Iris pigment epithelial cell (primary cell): ENCODE measurements at places on chromosomes 5 and 9.

DNA sequence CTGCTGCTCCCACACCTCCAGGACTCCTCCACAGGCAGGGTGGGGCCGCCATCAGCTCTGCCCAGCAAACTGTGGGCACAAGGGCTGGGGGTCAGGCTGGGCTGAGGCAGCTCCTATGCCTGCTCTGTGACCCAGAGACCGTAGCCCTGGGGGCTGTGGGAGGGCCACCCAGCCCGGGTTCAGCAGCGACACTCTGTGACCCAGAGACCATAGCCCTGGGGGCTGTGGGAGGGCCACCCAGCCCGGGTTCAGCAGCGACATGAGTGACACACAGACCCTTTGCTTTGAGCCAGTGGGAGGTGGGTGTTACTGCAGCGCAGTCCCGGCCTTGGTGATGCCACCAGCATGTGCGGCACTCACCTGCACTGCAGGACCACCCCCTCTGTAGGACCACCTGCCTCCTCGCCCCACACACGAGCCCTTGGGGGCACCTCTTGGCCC lies 118.9 kb upstream of the LPCAT1 start:
- no peak for DNase-seq

GRCh38 chr5:136228136-136228757 lies 35.3 kb upstream of the SMIM32 start:
- no peak for DNase-seq

DNA sequence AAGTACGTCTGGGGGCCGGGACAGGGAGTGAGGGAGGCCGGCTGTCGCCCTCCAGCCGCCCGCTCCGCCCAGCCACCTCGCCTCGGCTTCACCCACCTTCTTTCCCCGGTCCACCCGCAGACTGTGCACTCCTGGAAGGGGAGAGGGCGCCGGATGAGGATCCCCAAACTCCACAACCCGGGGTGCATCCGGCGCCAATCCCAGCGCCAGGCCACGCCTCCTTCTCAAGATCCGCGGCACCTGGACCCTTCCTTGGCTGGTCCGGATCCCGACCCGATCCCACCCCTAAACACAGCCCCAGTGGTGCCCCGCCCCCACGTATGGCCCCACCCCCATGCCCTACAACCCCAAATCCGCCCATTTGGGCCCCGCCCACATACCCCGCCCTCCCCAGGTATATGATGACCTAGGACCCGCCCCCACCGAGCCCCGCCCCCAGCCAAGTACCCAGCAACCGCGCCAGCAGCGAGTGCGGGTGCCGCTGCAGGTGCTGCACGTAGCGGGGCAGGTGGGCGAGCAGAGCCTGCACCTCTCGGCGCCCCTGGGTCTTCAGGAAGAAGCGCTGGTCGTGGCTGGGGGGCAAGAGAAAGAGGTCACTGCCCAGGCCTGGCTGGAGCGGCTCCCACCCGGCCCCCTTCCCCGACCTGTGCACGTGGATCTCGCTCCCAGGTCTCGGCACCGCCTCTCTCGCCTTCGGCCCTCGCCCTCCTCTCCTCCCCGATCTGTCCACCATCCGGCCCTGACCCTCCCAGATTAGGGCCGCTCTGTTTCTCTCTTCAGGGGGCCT lies 3.2 kb downstream of the PIP5KL1 start:
- no peak for DNase-seq

GRCh38 chr9:90921969-90922368 lies 120.3 kb downstream of the SYK start:
- no peak for DNase-seq

DNA sequence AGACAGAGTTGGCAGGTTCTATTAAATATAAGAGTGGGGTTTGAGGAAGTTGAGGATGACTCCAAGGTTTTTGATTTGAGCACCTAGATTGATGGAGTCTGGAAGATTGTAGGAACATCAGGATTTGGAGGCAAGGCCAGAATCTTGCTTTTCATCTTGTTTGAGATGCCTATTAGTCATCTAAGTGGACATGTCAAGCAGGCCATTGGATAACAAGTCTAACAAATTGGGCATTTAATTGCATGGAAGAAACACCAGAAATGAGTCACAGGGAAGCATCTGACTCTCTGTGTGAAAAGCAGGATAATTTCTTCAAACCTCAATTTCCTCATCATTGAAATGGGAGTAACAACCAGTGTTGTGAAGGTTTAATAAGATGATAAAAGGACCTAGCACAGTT lies 53.3 kb upstream of the ARL15 start:
- no peak for DNase-seq

DNA sequence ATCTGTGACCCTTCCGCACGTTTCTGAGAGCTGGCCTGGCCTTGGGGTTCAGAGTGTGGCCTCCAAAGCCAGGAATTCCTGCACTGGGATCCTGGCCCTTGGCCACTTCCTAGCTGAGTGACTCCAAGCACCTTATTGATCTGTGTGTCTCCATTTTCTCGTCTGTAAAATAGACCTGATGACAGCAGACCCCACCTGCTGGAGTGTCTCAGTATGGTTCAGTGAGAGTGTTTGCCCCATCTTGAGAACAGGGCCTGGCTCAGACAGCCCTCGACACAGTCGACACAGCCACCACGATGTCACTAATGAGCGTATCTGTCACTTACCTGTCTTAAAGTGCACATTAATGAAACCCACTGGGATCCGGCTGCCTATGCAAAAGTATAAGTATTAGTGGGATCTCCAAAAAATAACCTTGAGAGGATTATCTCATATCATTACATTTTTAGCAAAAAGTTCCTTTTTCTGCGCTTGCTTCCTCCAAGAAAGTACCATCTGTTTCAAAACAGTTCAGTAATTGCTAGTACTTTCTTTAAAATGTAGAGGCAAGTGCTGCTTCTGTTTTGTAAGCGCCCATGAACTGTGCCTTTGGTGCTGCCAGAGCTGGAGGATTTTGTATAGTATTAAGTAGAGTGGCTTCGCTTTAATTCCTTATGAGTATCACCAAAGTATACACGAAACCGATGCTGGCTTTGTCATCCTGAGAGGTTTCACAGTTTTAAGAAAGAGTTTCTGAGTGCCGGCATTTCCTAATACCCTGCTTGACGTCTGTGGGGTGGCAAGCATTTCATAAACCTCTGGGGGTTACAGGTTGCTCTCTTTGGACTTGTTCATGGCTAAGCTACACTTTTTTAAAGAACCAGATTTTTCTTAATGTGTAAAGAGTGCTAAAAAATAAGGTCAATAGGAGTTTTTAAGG lies 31.7 kb downstream of the UBE2QL1 start:
- DNase-seq = no peak
